ENCODE measurements at places on chromosomes 6 and 20. TPM values are rescaled to one million over a fixed set of nuclear protein-coding genes. Genes with fewer than 3 reads are reported as not detected.

DNA sequence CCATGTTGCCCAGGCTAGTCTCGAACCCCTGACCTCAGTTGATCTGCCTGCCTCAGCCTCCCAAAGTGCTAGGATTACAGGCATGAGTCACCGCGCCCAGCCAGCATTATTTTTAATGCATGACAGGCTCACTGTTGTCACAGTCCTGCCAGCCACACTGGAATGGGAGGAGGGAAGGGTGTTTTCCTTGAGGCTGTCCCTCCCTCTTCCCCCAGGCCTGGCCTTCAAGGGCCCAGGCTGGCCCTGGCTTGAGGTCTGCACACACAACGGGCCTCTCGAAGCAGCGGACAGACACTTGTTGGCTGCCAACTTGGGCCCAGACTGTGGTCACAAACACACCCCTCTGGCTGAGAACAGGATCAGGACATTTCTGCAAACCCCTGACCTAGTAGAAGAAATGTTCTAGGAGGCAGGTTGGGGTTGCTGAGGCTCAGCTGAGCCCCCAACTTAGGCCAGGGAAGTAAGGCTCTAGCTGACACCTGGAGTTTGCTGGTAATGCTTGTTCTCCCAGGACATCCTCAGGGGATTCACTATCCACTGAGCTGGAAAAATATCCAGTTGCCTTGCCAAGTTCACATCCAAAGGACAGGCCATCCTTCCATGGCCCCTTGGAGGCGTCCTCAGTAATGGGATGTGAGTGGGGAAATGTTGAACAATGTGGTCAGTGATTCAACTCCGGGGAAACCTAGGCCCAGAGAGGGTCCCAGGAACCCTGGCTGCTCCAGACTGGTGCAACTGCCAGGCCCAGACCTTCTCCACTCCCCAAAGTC is 9.9 kb downstream of the SNTA1 start:
- DNase-seq: no peak
- no peaks in the 10 kb centered on the region for H3K36me3 ChIP-seq
- peaks cover 4% of the 10 kb centered on the region for H3K4me1 ChIP-seq
- H3K27me3 ChIP-seq: no peaks in the 10 kb centered on the region

DNA sequence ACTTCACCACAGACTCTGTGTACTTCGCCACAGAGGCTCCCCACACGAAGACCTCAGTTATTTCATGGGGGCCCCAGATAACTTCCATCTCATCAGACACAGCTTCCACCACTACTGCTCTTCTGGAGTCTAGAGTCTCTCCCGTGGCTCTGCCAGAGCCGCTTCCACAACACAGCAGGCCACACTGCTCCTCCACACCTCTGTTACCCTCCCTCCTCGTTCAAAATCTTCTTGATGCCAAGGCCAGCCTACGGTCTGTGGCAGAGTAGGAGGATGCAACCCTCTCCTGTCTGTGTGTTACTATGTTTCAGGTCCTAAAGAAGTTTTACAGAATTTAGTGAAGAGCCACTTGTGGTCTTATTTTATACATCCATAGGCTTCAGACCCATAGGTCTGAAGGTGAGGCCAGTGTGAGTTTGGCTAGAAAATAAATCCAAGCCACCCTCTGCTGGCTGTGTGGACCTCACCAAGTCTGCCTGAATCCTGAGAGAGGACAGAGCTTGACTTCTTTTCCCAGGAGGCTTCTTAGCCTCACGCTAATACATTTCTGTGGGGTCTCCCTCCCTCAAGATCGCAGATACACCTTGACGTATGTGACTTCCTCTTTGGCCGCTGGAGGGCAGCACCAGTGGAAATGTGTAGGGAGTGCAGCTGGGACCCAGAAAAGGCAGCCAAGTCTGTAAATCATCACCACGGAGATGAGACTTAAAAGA is 197.7 kb downstream of the FAXC start:
- H3K4me1 ChIP-seq: no peaks in the 10 kb centered on the region
- no peak overlapping the region for H3K27ac ChIP-seq
- DNase-seq: no peak
- no peaks in the 10 kb centered on the region for H3K27me3 ChIP-seq
- H3K4me3 ChIP-seq: no peak overlapping the region
- H3K36me3 ChIP-seq: no peaks in the 10 kb centered on the region

DNA sequence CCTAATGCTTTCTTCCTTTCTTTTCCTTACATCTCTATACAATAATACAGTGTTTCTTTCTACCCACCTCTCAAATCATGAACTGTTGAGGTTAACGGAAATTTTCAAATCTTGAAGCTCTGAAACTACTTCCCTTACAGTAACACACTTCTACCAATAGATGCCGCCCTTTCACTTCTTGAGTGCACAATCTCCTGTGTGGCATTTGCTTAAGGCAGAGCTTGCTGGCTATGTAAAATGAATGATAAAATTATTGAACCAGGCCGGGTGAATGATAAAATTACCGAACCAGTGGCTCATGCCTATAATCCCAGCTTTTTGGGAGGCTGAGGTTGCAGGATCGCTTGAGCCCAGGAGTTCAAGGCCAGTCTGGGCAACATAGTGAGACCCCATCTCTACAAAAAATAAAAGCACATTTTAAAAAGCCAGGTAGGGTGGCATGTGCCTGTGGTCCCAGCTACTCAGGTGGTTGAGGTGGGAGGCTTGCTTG is 56.8 kb downstream of the KCNS1 start:
- no peaks in the 10 kb centered on the region for H3K27me3 ChIP-seq
- DNase-seq: peak; percentile 72
- no peaks in the 10 kb centered on the region for H3K4me1 ChIP-seq
- H3K36me3 ChIP-seq: no peaks in the 10 kb centered on the region

- no peak overlapping the region for H3K27ac ChIP-seq
- H3K27me3 ChIP-seq: no peaks in the 10 kb centered on the region
- H3K36me3 ChIP-seq: no peaks in the 10 kb centered on the region
- H3K4me3 ChIP-seq: no peak overlapping the region
Measured at GRCh38 chr20:584161-584970, 25.7 kb downstream of the TCF15 start.

- H3K4me3 ChIP-seq: peak within 1 kb of the TSS; percentile 50
- H3K4me1 ChIP-seq: no peaks in the 10 kb centered on the region
- H3K27me3 ChIP-seq: peaks cover 2% of the 10 kb centered on the region
Measured at GRCh38 chr6:101393251-101393828, at the start of gene GRIK2. Gene GRIK2, plus strand, starts transcription at chr6:101393708.

GRCh38 chr20:21921251-21921650 is 215.8 kb downstream of the PAX1 start:
- no peaks in the 10 kb centered on the region for H3K27me3 ChIP-seq
- no peaks in the 10 kb centered on the region for H3K4me1 ChIP-seq
- no peak overlapping the region for H3K4me3 ChIP-seq
- no peak overlapping the region for H3K27ac ChIP-seq
- no peak for DNase-seq

- no peak overlapping the region for H3K4me3 ChIP-seq
- no peaks in the 10 kb centered on the region for H3K27me3 ChIP-seq
- no peaks in the 10 kb centered on the region for H3K4me1 ChIP-seq
- DNase-seq: no peak
- no peaks in the 10 kb centered on the region for H3K36me3 ChIP-seq
- no peak overlapping the region for H3K27ac ChIP-seq
Measured at GRCh38 chr6:40668203-40668602, 81.0 kb upstream of the LRFN2 start.

The GINS1 gene
- 5.6 TPM for polyA plus RNA-seq

Data from fibroblast of lung (primary cell).